ENCODE measurements at places on chromosomes 13 and 19.

DNA sequence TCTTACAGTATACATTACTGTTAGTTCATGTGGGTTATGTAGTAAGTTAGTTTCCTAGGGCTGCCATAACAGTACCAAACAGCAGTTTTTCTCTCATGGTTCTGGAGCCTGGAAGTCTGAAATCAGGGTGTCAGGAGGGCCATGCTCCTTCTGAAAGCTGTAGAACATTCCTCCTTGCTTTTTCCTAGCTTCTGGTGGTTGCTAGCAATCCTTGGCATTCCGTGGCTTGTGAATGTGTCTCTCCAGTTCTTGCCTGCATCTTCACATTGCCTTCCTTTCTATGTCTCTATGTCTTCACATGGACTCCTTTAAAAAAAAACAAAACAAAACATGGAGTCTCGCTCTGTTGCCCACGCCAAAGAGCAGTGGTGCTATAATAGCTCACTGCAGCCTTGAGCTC is 95.4 kb downstream of the WDFY2 start:
- no peak for DNase-seq

DNA sequence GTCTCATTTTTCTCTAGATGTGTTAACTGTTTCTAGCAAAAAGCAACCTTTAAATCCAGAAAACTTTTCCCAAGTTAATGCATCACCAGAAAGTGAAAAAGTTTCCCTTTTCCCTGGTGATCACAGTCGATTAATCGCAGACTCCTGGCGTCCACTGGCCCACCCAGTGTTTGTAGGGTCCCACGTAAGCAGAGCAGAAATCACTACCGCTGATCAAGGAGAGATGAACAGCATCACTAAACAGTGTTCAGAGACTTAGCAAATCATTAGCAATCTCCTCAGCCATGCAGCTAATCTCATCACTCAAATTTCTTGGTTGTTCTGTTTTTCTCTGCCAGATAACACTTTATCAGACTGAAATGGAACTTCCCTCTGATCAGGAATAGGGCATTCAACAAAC is 184.2 kb downstream of the EFNB2 start:
- no peak for DNase-seq

DNA sequence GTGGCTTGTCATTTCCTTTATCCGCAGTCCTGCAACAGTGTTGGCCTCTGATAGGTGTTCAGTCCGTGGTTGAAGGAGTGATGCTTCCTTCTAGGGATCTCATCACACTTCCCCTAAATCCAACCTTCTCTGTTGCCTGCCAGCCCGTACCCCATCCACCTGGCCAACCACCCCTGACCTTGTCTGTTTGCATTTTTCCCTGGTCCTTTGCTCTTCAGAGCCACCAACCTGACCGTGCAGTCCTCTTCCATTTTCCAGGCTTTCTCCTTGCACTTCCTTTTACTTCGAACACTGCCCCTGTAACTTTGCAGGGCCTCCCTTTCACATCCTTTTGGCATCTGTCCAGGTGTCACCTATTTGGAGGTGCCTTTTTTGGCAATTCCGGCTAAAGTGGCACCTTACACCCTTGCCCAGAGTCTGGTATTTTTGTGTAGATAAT is 696 bp downstream of the ZNF460 start:
- no peak for DNase-seq

DNA sequence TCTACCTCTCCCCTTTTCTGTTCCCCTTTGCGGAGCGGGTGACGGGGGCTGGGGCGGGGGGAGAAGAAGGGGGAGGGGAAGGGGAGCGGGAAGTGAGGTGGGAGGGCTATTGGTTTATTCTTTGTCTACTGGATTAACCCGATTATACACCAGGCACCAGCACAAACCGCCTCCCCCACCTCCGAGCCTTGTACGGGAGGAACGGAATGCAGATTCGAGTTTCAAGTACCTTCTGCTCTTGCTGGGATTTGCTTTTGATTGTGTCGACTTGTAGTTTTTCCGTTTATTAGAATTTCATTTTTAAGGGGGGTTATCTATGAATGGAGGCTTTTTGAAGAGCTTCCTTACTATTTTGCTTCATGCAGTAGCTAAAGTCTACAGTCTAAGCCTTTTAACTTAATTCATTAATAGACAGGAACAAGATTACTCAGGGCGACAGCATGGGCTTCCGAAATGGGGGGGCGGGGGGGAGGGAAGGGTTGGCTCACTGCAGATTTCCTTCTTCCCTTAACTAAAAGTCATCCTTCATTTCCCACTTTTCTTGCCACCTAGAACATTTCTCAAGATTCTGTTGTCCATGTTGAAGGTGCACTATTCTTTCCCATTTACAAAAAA is 937 bp upstream of the SPRY2 start:
- DNase-seq, result no peak

- DNase-seq, result peak; percentile 51
Observed at GRCh38 chr19:17332677-17333581, 1.7 kb downstream of the ANO8 start.

- peak; percentile 43 for DNase-seq
Observed at GRCh38 chr13:114161644-114162532, 17.2 kb upstream of the CFAP97D2 start.

GRCh38 chr19:14722127-14722526 is 32.3 kb downstream of the ZNF333 start:
- DNase-seq, result no peak

DNA sequence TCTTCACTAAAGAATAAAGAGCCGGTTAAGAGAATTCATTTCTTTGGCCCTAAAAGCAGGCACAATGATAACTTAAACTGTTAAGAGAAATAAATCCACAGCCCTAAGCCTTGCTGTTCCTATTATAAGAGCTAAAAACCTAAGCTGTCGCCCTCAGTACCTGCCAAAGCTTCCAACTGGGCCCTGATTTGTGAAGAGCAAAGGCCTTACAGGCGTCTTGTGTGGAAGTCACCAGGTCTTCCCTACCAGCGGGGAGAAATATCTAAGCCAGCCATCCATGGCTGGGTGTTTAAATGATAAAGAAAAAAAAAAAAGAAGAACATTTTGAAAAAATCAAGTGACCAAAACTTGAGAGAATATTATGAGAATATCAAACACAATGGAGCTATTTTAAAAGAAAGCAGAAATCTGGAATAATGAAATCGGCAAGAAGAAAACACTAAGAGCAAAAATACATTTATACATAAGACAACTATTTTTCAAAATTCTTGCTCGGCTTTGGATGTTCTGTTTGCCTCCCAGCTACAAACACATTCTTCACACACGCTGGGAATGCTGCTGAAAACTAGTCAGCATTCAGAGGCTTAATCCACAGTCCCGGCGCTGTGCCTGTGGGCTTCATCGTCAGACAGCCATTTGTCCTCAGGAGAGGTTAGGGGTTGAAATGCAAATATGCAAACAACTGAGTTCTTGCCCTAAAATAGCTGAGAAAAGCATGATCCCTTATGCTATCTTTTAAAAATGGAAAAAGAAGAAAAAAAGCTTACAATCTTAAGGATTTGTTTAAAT is 89.8 kb upstream of the LSM14A start:
- DNase-seq, result no peak

- DNase-seq, result no peak
Observed at GRCh38 chr19:3187662-3188511, 2.2 kb downstream of the NCLN start.

DNA sequence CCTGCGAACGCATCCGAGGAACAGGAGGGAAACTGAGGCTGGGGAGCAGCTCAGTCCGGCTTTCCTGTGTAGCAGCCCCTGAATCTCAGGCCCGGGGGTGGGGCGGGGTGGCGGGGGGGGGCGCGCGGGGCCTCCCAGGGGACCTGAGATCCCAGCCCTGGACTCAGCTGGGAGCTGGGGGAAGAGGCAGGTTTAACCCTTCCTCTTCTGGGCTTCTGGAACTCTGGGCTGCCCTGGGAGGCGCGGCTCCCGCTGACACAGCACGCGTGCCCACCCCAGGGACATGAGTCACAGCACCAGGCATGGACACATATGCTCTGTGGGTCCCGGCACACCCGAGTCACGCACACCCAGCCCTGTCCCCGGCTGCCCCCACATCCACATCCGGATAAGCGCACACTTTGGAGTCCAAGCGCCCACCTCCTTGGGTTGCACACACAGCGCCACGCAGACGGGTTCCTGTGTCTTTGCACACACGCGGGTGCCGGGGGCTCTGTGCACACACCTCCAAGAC is 3.5 kb upstream of the CIRBP start:
- peak; percentile 59 for DNase-seq

GRCh38 chr19:2097886-2098327 is 1.2 kb downstream of the IZUMO4 start:
- no peak for DNase-seq

GRCh38 chr13:93640452-93640851 is 413.8 kb downstream of the GPC6 start:
- DNase-seq, result no peak

DNA sequence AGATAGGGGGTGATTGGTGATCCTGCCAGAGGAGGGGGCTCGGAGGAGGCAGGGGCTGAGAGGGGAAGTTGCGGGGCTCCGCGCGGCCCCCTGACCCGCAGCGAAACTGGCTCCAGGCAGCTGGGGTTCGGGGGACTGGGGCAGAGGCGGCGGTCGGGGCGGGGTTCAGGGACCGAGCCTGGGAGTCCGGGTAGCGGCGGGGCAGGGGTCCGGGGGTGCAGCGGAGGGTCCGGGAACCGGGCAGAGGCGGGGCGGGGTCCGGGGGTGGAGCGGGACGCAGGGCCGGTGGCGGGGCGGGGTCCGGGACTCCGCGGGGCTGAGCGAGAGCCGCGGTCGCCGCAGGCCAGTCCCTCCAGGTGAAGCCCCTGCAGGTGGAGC is 1.2 kb downstream of the MADCAM1 start:
- DNase-seq, result no peak

GRCh38 chr13:24491845-24492244 is 20.7 kb downstream of the PARP4 start:
- DNase-seq, result no peak

GRCh38 chr13:38334845-38335244 is 14.8 kb upstream of the UFM1 start:
- DNase-seq, result no peak

GRCh38 chr13:107865643-107866031 is 349.7 kb downstream of the LIG4 start:
- DNase-seq, result no peak

DNA sequence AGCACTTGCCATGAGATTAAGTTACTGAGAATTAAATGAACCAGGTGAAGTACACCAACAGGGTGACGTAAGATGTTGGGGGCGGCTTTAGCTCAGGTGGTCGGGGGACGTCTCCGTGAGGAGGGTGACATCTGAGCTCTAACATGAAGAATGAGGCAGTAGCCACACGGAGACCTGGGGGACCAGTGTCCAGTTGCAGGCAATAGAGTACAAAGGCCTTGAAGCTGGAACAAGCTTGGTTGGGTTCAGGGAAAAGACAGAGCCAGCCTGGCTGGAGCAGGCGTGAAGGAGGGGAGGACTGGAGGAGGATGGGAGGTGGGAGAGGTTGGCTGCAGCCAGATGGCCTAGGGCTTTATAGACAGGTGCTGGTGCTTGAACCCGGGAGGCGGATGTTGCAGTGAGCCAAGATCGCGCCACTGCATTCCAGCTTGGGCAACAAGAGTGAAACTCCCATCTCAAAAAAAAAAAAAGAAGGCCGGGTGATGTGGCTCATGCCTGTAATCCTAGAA is 1.6 kb downstream of the SPINT2 start:
- DNase-seq, result no peak

- peak; percentile 71 for DNase-seq
Observed at GRCh38 chr19:2034729-2035589, 16.1 kb downstream of the MKNK2 start.

DNA sequence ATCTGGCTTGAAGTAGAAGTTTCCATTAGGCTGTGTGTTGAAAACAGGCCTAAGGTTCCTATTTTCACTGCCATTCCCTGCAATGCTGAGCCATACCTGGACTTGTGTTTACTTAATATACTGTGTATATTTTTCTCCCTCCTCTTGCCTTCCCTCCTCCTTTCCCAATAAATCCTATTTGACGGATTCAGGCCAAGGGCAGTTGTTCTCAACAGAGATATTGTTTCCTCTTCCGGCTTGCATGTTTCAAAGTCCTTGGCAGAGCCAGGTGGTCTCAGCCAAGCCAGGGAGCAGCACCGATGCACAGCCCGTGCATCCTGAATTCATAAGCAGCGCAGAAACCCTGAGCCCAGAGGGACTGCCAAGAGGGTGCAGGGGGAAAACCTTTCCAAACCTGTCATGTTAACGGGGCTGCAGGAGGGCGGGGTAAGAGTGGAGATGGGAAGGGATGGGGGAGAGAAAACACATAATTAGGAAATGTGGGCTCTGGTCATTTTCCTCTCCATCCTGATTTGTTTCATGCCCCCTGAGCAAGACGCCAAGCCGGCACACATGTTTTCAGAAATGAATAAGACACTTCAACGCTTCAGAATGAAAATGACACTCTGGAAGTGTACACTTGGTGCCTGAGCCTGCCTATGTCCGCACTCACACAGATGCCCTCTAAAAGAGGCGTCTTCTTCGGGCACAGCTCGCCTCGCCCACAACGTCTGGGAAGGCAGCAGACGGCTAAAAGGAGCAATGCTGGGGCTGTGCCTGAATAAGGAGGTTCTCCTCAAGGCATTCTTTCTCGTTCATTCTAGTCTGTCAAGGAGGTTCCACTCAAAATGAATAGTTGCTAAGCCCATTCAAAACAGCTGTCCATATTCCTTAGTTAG is 149.3 kb upstream of the UBL3 start:
- DNase-seq, result no peak

GRCh38 chr13:88068975-88069374 is 397.8 kb downstream of the SLITRK5 start:
- no peak for DNase-seq

- no peak for DNase-seq
Observed at GRCh38 chr19:35675589-35676140, 9.3 kb downstream of the UPK1A start.

DNA sequence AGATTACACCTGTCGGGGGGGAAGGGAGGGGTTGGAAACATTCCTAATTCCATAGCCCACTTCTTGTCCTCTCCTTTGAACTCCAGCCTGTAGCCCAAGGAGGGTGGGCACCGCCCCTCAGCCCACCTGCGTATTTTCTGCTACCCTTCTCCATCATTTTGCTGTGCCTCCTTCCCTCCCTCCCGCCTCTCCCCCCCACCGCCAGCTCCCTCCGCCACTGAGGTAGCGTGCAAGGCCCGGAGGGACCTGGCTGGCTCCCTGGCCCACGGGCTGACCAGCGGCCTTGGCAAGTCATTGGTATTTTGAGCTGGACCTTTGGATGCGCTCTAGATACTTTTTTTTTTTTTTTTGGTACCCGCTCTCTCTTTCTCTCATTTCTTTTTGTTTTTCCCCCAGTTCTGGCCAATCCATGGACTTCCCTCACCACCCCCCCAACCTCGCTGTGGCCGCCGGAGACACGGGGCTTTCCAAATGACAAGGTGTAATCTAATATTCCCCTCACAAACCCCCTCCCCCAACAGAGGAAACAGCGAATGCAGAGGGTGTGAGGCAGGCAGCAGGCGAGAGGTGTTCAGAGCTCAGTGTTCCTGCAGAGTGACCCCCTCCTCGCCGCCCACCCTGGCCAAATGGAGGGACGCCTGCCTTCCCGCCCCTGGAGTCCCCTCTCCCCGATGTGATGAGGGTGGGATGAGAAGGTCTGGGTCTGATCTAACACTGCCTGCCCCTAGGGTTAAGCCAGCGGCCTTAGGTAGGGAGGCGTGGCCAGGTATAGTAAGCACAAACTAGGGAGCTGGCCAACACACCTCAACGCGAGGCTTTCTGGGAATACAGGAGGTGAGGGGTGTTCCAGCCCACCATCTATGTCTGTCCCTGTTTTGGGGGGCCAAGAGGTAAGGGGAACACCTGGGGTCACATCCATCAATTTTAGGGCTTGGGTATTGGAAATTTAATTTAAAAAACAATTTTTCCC is 89.2 kb downstream of the PTPRS start:
- no peak for DNase-seq
